ENCODE measurements at places on chromosomes 7 and 10.
A peak's percentile ranks its signal among the peaks of the same experiment; 100 is the strongest.

DNA sequence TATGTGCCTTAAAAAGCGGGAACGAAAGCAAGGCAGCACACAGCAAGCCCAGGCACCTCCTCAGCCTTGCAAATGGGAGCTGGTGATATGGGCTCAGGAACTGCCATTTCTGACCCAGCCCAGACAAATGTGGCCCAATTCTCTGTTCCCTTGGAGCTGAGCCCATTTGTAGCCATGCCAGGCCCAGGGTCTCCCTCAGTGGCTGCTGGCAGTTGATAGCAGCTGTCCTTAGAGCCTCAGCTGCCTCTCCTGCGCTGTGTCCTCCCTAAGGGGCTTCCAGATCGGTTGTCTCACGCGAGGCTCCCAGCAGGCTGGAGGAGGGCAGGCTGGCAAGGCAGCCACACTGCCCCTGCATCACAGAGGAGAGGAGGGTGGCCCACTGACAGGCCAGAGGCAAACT, 275.8 kb downstream of the KCNMA1 start:
- no peak for DNase-seq

GRCh38 chr10:72016608-72017300, 52.6 kb downstream of the CHST3 start:
- no peak for DNase-seq

GRCh38 chr10:70132098-70133029, at the start of gene AIFM2:
TSS of gene AIFM2 (minus strand) at chr10:70132825. CDS start at chr10:70124084, 8,741 bp downstream.
- peak; percentile 95 for DNase-seq

GRCh38 chr7:41529831-41530230, 173.1 kb downstream of the INHBA start:
- no peak for DNase-seq

- no peak for DNase-seq
Observed at GRCh38 chr10:58590152-58590840, 77.6 kb downstream of the BICC1 start.

- DNase-seq, result no peak
Observed at GRCh38 chr10:51770709-51771108, 71.3 kb upstream of the CSTF2T start.

DNA sequence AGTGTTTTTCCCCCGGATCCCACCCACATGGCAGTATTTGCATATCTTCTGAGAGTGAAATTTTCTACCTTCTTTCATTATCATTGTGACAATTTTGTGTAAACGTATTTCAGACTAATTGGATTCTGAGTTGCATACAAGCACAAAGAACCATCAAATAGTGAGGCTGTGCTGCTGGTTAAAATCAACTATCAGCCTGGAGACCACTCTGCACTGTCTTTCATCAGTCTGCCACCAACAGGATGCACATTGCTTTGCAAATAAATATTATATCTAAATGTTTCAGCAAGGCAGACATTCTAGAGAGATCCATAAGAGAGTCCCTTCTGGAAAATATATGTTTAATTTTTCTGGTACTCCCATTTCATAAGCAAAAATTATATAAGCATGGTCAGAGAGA, 851.8 kb downstream of the XPNPEP1 start:
- DNase-seq, result no peak

- DNase-seq, result peak; percentile 46
Observed at GRCh38 chr7:155234158-155234492, 63.6 kb upstream of the INSIG1 start.

- DNase-seq, result no peak
Observed at GRCh38 chr10:59606551-59606961, 103.1 kb downstream of the SLC16A9 start.

DNA sequence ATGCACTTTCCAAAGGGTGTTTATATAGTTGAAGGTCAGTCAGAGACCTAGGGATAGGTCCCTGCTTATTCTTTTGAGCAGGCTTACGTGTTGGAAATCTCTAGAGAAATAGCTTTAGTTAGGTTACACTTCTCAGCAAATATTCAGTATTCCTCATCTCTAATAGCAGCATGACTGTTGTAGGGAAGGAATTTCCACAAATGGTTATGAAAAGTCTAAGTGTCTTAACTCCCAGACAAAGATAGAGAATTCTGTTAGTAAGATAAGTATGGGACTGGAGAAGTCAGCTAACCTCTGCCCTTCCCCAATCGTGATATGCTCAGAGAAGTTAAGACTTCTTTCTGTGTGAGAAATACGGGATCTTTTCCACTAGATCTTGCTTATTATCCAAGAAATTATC, 16.5 kb downstream of the SGPL1 start:
- DNase-seq, result no peak

DNA sequence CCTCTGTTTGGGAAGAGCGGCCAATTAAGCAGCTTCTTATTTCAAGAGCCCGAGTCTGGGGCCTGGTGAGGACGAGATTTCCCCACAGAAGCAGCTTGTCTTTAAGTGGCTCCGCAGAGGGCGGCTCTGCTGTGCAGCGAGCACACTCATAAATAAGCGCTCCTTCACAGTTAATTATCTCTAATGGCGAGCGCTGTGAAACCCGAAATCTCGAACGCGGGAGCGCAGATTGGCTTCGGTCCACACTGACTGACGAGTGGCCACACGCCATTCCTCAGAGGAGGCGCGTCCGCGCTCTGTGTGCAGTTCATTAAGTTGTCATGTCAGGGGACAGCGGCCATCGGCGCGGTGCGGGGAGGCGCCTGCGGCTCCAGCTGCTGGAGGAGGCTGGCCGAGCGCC, 560.9 kb downstream of the DNAJB6 start:
- DNase-seq, result no peak

GRCh38 chr7:1348096-1348822, 111.0 kb downstream of the MICALL2 start:
- no peak for DNase-seq

DNA sequence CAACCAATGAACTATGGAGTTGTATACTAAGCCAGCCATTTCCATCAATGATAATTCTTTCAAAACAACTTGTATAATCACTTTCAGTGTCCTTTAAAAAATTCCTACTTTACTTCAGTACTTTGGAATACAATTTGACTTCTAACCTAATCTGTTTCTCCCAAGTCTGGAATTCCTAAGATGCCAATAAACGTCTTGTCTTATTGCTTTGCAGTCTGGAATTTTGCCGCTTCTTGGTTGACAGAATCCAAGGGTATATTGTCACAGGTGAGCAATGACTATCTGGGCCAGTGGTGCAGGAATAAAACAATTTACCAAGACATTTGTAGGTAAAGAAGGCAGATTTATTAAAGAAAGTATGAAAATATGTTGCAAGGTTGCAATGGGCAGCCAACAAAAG, 21.8 kb downstream of the RP9 start:
- no peak for DNase-seq

DNA sequence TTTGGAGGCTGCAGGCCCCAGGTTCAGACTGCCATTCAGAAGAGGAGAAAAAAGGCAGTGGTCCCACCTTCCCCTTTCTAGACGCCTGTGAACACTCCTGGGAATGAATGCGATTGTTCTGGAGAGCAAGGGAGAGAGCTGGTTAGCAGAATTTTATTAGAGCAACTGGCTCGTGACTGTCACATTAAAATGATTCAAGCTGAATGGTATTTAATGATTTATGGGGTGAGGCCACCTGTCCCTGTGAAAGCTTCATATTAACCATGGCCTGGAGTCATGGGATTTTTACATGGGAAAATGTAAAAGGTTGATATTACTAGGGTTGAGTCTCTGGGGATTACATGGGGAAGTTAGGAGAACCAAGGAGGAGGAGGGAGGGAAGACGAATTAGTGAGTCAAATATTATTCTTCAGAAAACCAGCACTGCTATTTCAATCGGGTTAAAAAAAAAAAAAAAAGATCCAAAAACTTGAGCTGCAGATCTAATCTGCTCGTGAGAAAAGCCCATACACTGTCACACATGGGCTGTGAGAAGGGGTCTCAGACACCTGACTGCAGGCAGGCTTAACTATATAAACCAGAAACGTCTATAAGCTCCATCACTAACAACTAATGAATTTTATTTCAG, 8.3 kb downstream of the CXCL12 start:
- DNase-seq, result no peak

DNA sequence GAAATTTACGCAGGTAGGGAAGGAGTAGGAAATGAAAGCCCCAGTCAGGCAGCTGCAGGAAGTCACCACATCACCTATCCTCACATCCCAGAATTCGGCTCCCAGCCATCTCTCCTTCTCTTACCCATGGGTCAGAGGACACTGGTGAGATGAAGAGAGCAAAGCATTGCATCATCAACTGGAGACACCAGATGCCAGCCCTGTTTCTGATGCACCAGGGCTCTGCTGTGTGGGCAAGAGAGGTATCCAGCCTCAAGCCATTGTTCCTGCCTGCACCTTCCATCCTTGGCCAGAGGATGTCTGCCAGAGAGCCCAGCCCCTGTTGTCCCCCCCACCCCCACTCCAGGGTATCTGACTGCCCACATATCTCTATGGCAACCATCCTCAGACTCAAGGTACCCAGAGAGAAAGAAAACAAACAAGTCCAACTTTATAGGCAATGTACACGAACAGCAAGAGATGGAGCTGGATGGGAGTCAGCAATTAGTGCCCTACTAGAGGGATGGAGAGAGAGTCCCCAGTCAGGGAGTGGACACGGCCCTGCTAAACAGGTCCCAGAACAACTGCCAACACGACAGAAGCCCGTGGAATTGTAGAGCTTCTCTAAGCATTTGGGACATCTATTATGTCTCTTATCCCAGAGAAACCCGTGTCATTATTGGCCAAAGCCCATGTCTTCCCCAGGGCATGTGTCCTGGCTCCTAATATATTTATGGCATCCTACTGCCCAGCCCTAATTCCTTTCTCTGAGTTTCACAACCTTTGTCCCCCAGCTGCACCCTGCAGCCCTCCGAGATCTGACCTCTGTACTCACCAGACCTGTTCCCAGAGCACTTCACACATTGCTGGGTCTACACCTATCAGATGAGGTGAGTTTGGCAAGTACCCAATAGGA, 2.8 kb downstream of the CAMK2G start:
- no peak for DNase-seq

DNA sequence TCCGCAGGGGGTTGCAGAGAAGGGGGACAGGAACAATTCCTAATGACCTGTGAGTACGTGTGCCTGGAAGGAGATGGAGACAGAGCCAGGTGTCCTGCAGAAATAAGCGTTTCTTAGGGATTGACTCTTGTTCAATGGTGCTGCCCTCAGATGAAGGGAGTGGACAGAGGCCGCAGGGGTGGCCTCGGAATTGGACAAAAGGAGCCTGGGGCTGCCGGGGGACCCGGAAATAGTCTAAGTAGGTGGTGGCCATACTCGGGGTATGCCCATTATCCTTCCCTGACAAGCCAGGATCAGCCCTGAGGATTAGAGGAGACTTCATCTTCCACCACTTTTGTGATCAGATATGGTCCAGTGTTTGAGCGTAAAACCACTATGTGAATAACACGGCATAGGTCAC, 39.2 kb downstream of the ELFN1 start:
- DNase-seq, result peak; percentile 26

- no peak for DNase-seq
Observed at GRCh38 chr10:114022766-114023597, 20.7 kb upstream of the ADRB1 start.

DNA sequence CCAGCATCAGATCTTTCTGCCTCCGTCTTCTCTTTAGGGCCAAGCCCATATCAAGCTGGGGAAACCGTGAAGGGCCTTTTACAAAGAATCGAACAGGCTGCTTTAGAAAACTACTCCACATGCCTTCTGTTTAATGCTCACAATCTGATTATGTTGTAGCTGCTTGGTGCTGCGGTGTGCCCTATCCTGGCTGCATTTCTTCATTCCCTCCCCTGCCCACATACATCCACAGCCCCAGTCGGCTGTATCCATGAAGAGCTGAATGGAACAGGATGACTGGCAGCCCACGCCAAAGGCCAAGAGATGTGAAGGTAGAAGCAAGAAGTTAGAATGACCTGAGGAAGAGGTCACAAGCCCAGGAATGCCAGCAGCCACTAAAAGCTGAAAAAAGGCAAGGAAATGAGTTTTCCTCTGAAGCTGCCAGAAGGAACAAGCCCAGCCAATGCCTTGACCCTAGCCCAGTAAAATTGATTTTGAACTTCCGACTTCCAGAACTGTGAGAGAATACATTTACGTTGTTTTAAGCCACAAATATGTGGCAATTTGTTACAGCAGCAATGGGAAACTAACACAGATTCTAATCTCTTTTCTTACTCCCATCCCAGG, 22.2 kb downstream of the TAS2R41 start:
- DNase-seq, result no peak

DNA sequence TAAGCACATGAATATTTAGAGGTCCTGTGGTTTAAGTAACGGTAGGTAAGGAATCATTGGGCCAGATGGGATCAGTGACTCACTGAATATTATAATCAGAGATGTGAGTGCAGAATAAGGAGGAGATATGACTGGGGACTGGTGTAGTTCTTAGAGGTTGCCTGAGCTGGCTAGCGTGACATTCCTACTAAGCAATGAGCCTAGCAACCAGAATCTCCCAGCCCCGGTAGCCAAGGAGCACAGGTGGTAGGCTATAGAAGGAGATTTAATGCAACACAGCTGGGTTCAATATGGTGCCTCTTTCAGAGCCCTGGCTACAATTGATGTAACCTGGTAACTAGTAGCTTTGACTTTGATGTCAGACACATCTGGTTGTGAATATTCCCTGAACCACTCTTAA, 641.6 kb downstream of the AUTS2 start:
- DNase-seq, result no peak

- no peak for DNase-seq
Observed at GRCh38 chr7:52436278-52436677, 599.2 kb upstream of the POM121L12 start.

- no peak for DNase-seq
Observed at GRCh38 chr7:11192506-11192905, 218.8 kb downstream of the PHF14 start.

GRCh38 chr10:78078539-78079330, 45.1 kb downstream of the RPS24 start:
- DNase-seq, result no peak

DNA sequence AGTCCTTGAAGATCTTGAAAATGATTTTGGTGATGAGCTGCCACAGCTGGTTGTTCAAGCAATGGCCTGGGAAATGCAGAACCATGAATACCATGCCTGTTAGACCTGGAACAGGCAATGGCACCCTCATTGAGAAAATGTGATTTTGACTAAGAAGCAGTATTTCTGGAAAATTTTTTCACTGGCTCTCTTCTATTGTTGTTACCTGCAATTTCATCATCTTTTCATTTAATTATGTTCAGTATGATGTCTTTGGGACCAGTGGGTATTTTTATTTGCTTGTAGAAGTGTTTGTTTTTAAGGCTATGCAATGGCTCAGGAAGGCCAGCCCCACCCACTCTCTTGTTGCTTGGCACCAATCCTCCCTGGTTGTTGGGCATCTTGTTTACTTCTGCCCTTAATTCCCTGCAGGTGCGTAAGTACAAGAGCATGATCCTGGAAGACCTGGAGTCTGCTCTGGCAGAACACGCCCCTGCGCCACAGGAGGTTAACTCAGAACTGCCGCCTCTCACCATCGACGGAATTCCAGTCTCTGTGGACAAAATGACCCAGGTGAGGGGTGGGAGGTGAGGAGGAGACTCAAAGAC, 78.6 kb downstream of the NRF1 start:
- no peak for DNase-seq

- DNase-seq, result no peak
Observed at GRCh38 chr10:2633630-2634029, 433.7 kb upstream of the PFKP start.

GRCh38 chr7:119640861-119641260, 632.1 kb upstream of the KCND2 start:
- no peak for DNase-seq
